ENCODE measurements at places on chromosomes 3 and 15.

- DNase-seq, result no peak
Observed at GRCh38 chr3:174755833-174756829, 103.0 kb upstream of the NAALADL2 start.

DNA sequence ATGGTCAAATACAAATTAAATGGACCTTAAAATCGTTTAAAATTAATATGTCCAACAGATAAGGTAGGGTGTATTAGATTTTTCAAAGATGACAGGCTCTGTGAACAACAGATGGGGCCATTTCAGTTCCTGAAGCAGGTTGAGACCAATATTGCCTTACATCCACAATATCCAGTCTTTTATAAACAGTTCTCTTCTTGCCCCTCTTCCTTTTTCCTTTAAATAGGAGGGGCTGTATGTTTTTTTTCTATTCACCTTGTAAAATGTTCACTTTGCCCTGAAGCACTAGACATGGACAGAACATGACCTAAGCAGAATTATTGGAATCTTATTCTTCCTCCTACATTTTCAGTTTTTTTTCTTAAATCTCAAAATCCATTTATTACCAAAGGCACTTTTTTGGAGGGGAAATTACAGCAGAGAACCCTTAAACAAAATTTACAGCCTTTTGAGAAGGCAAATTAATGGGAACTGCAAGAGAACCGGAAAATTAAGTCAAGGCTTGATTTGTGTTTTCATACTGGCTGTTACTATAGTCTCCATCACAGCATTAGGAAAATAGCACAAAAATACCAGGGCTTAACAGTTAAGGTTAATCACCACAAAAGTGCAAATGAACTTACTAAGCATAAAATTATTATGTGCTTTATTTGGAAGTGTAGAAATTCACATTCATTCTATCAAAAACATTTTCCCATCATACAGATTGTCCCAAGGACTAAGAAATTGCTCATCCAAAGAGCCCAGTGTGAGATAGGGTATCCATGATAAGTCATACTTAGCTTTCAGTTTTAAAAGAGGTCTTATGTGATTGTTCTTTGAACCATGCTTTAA, 55.8 kb downstream of the CMSS1 start:
- no peak for DNase-seq

GRCh38 chr15:94105760-94106159, 125.6 kb upstream of the MCTP2 start:
- DNase-seq, result no peak

DNA sequence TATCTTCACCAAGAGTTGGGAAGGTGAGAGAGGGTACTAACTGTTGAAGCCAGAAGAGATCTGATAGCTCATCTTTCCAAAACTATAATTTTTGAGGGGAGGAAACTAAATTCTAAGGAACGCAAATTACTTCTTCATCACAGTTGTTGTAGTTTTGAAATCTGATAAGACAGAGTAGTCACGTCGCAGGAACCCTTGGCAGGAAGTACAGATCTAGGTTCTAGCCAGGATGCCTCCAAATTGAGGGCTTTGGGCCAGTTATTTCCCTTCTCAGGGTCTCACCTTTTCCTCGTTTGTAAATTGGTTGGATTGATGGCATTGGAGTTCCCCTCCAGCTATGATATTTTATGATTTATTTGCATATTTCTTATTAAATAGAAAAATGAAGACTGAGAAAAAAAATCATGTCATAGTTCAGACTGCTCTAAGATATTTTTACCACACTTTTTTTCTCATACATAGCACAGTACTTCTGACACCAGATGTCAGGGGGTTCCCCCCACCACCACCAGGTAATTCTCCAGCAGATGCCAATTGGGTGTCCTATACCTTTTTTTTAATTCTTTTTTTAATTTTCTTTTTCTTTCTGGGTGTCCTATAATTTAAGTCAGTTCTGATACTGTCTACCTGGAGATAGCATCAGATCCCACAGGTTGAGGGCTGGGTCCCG, 32.3 kb upstream of the APH1B start:
- DNase-seq, result no peak

GRCh38 chr3:190595807-190596206, 81.9 kb downstream of the IL1RAP start:
- DNase-seq, result no peak

DNA sequence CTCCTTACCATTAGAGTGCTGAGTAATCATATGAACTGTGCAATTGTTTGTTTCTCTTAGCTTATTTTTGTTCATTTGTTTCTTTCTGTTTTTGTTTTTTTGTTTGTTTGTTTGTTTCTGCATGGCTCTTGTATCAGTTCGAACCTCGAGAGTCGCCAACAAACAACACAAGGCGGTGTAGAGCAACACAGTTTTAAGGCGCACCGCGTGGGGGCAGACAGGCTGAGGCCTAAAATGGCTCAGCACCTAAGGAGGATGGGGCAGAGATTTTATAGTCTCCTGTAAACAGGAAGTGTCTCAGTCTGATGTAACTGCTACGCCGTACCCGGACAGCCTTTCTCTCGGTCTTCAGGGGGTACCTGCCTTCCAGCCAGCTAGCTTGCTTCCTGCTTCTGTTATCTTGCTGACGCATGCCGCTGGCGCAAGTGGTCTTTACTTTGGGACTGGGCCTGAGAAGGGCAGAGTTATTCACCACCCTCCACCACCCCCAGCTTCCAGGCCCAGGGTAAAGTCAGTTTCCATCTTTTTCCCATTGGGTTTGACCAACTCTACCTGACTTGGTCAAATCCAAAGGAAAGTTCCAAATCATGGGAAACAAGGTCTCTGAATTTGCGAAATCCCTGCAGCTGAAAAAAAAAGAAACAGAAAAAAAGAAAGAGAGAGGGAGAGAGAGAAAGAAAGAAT, 25.8 kb upstream of the MFGE8 start:
- DNase-seq, result no peak

DNA sequence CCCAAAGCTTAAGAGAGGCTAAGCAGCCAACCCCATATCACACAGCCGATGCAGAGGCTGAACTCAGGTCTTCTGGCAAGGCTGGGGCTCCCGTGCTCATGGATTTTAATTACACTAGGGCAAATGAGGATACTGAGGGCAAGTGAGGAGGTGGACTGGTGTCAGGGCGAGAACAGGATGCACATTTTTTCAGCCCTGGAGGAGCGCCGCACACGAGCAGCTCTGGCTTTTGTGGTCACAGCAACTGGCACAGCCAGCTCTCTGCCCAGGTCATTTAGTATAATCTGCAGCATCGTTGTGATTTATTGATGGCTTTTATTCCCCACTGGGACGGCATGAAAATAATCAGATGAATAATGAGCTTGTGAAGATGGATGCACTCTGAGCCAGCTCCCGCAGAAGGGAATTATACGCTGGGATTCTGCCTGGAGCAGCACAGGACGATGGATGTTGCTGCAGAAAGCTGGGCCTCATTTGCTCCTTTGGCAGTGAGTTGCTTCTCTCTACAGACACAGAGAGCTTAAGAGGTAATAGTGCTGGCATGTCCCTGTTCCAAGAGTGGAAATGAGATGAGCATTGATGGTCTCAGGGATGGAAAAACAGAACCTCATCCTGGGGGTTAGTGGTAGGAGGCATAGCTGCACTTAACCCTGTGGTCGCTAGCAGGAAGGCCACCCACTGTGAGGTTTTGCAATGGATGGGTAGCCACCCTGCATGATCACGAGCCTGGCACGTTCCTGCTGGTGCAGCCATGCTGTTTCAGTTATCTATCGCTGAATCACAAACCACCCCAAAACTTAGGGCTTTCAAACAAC, 135.4 kb downstream of the UACA start:
- no peak for DNase-seq

DNA sequence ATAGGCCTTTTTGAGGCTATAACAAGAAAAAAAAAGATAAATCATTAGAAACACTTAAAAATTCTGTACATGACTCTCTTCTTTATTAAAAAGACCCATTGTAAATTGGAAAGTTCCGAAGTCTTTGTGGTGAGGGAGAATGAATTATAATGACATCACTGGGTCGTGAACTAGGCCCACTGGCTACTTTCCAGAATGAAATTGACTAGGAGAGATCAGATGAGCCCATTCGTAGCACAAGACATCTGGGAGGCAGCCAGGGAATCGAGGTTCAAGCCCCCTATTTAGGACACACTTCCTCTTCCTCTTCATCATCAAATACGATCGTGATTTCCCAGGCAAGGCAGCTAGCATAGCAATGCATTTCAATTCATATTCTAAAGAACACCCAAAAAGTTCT, 889.8 kb upstream of the NR2F2 start:
- DNase-seq, result no peak

All from stimulated activated CD8-positive, alpha-beta memory T cell treated with anti-CD3 and anti-CD28 coated beads, Interleukin-7, amount 100 ng/mL, for 4 hours (primary cell).